ENCODE measurements at places on chromosomes 1 and 21.

DNA sequence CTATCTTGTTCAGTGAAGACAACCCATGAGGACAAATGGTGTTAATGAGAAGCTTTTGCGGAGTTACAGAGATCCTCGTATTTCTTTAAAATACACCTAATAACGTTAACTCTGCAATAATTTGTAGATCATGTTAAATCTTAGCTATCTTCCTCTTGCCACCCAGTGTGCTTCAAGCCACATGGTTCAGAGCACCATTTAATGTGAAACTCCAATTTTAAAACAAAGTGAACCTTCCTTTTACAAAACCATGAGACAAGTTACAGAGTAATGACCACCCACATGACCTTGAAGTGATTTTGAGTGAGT lies 1.7 kb upstream of the KCNE2 start:
- DNase-seq = no peak

DNA sequence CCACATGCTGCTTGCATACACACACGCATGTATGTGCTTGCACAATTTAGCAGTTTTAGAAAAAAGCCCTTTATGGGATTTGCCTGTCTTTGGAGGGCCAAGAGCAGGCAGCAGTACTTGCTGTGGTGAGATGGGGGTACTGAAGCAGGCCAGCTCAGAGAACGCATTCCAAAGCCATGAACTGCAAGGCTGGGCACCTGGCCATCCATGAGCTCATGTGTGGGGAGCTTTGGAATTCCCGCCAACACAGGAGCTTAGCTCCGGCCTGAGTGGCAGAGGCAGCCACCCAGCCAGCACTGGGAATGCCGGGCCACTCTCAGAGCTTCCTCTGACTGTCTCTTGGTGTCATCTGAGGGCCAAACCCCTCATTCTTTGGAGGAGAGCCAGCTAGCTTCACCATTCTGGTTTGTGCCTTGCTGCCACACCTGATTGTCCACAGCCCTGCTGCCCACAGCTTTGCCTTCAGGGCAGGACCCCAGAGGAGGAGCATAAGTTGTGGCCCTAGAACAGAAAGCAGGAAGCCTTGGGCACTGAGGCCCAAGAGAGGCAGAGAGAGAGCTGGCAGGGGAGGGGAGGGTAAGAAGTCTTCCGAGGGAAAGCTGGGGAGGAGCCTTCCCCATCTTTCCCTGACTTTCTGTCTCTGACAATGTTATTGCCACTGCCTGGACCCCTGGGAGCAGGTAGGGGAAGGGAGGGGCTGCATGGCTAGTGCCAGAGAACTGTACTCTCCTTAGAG lies 92.1 kb upstream of the POU3F1 start:
- no peak for DNase-seq

DNA sequence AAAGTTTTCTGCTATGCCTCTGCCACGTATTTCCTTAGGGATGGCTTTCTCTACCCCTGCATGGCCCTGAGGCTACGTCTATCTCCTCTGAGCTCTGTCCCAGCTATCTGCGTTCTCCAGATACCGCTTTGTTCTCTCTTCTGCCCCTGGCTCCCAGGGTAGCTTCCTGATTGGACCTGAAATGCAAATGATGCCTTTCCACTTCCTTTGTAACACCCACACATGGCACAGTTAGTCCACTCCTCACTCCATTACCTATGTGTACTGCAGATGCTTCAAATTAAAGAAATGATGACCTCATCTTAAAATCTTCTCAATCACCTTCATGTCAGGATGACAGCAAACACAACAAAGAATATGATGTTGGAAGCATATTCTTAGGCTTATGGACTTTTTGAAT lies 138.6 kb upstream of the POGK start:
- DNase-seq = no peak

DNA sequence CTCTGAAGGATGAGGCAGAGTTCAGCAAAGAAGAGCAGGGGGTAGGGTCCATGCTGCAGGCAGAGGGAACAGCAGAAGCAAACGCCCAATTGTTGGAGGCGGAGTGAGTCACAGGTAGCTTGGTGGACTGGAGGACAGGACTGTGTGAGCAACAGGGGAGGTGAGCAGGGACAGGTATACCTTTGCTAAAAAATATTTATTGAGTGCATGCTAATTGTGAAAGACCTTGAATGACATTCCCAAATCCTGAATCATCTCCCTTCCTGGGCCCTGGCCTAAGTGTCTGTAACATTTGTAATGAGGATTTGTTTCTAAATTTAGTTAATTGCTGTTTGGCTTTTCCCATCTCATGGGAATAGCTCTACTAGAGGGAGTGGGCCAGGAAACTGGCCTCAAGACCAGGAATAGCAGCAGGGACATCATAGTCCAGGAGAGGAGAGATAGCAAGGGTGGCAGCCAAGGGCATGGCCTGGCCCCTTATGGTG lies 123.7 kb downstream of the FOXD2 start:
- no peak for DNase-seq

- DNase-seq = no peak
Observed at GRCh38 chr1:202130816-202131522, 8.3 kb downstream of the GPR37L1 start.

DNA sequence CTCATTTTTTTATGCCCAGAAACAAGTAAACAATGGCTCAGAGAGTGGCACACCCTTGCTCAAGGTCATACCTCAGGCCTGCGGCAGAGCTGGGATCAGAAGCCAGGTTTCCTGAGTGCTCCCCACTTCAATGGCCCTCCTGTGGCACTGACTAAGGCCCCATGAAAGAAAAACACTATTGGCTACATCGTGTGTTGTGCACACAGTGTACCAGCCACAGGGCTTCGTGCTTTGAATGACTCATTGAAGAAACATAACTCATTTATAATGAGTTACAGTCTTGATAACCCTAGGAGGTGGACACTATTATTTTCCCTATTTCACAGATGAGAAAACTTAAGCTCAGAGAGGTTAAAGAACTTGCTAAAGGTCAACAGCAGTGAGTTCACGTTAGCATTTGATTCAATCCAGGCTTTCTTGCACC lies 91.2 kb downstream of the TRABD2B start:
- no peak for DNase-seq

GRCh38 chr1:20885121-20885520 lies 98.0 kb upstream of the HP1BP3 start:
- DNase-seq = no peak

- DNase-seq = no peak
Observed at GRCh38 chr1:159936273-159936904, 9.0 kb downstream of the IGSF9 start.

- no peak for DNase-seq
Observed at GRCh38 chr1:27604579-27605299, 795 bp upstream of the AHDC1 start.

DNA sequence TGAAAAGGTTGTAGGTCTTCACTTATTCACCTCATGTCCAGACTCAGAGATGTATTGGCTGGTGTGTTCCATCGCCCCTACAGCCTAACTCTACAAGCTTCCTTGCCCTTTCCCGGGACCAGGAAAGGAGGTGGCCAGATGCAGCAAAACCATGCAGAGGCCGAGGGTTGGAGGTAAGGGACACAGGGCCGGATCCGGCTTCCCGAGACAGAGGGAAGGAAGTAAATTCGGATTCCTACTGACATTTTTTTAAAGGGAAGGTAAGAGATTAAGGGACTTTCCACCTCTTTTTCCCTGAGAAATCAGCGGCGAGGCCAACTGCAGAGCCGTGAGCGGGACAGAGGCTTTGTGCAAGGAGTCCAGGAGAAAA lies 12.7 kb downstream of the EPHA10 start:
- no peak for DNase-seq

DNA sequence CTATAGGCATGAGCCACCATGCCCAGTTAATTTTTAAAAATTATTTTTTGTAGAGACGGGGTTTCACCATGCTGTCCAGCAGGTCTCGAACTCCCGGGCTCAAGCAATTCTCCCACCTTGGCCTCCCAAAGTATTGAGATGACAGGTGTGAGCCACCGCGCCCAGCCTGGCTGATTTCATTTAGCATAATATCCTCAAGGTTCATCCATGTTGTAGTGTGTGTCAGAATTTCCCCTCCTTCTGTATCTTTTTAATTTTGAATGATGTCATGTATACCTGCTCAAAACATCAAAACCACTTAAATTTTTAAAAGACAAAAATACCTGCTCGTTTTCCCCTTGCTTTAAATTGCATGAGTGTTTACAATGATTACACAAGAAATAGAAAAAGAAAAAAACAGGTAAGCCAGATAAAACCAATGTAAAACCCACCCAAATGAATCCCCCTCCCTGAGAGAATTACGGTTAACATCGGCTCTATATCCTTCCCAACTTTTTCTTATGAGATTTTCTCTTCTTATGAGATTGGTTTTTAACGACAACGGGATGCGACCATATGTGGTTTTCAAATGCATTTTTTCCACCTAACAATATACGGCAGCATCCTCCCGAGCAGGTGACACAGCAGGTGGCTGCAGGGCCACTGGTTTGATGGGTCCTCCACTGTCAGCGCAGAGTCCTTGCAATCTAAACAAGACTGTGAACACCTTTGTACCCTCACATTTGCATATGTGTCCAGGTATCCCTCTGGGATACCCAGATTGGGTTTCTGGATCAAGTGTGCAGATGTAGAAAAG lies 22.1 kb downstream of the IFFO2 start:
- peak; percentile 35 for DNase-seq

DNA sequence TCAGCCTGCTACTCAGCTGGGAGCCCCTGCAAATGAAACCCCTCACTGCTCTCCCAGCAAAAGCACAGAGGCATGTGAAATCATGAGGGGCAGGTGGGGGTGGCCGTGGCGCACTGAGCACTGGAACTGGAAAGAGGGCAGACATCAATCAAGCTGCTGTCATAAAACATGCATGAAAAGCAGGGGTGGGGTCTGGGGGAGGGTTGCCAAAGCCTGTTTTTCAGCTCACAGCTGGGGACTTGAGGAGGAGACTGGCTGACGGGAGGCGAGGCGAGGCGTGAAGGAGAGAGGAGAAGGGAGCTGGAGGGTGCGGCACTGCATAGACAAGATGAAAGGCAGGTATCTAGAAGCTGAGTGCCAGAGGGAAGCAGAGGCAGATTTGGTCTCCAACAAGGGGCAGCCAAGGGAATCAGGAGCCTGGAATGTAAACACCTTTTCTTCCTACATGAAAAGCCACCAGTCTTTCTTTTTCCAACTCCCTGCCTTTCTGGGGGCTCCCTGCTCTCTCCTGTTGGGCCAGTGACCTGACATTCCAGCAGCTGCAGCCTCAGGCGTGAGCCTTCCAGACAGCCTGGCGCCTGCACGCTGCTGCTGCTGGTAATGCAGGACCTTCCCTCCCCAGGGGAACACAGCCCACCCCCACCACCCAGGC lies 87.0 kb downstream of the NMNAT2 start:
- peak; percentile 77 for DNase-seq

DNA sequence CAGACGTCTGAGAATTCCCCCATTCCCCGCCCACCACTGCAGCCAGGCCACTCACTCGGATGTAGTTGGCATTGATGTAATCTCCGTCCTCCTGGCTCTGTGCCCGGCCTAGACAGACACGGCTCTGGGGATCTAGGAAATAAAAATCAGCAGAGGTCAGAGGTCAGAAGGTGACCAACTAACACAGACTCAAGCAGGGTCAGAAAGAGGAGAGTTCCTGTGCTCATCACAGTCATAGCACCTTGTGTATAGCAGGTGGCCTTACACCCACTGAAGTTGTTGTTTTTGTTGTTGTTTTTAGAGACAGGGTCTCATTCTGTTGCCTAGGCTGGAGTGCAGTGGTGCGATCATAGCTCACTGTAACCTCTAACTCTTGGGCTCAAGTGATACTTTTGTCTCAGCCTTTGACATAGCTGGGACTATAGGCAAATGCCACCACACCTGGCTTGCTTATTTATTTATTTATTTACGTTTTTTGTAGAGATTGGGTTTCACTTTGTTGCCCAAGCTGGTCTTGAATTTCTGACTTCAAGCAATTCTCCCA lies 4.9 kb downstream of the PTPN7 start:
- DNase-seq = no peak

DNA sequence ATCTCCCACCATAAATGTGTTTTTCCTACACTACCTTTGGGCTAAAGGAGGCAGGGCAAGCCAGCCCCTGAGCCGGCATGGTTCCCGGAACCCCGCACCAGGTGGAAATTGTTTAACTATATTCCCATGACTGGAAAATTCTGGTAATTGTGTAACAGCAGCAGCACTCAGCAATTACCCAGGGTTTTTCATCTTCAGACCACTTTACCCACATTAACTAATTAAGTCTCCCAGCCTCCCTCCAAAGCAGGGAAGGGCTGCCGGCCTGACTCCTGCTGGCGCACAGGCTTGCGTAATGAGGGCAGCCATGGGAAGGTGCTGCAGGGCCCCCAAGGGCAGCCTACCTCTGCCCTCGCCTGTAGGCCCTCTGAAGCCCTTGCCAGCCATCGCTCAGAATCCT lies 140.7 kb upstream of the VAMP3 start:
- no peak for DNase-seq
